ENCODE measurements at places on chromosomes 2 and 18.

DNA sequence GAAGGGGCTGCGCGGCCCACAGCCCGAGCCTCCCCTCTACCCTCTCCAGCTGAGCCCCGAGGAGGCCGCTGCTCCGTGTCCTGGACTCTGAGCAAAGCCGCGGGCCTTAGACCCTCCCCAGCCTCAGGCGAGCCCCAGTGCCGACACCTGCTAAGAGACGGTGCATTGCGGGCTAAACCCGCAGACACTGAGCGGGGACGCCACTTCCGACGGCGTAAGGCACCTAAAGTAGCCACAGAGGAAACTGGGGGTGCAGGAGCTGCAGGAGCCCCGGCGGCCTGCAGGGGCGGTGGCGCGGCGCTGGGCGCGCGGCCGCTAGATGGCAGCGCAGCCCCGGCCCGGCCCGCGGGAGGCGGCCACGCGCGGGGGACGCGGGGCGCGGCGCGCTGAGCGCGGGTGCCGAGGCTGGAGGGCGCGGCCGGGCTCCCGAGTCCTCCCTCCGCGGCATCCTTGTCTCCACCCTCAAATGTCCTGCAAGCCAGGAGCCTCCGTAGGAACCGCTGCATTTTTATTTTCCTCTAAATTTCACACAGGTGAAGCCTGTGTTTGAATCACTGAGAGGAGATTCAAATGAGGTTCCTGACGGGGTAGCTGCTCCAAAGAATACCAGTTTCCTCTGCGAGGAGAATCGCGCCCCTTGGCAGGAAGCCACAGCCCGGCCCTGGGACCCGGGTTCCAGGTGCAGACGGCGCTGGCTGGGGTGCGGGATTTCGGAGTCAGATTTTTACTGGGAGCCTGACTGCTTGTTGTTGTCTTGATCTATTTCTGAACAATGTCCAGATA is 650.5 kb downstream of the GALR1 start:
- peak; percentile 88 for DNase-seq

DNA sequence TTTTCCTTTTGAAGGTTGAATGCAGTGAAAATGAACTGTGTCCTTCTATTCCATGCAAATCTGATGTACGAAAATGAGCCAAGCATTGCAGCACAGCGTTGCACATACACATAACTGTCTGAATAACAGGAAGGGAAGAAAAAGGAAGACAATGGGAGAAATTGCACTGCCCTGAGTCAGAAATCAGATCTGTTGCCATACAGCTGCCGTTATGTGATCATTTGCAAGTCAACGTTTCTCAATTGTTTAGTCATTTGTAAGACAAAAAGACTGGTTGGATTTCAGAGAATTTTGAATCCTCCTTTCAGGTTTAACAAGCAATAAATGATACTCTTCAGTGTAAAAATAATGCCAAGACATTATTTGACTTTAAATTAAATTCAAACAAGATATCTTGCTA is 284.1 kb downstream of the DSEL start:
- peak; percentile 16 for DNase-seq

DNA sequence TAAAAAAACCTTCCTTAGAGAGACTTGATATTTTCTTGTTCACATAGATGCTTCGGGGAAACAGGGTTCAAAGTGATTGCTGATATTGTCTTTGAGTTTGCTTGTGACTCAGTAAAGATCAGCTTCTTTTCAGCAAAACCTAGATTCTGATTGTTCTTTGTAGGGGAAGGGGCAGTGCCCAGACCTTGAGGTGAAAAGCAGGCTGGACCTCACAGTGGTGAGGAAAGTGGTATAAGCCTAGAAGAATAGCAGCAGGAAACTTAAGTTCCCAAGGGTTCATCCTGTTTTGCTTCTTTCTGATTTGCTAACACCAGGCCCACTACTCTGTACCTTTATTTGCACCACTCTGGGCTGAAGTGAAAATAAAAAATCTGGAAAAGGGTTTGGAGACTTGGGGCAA is 20.9 kb downstream of the UBXN4 start:
- DNase-seq = no peak

DNA sequence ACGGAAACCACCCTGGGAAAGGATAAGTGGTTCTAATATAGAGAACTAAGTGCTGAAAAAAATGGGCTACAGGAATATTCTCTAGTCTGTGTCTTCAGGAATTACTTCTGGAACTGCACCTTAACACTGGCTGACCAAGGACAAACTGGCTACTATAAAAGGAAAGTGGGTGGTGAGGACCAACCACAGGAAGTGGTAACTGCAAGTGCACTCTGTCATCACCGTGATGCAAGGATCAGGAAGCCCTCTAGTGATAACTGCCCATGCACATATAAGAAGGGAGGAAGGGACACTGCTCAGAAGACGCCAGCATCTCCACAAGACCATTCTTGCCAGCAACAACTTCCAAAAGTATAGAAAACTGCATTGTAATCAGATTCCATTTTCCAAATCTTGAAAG is 424.4 kb upstream of the RGPD4 start:
- peak; percentile 1 for DNase-seq

GRCh38 chr2:142174176-142174575 is 43.4 kb upstream of the LRP1B start:
- DNase-seq = no peak

- peak; percentile 51 for DNase-seq
These were observed 35.7 kb downstream of the ODC1 start for GRCh38 chr2:10412380-10412779.

GRCh38 chr18:9516437-9517064 is 41.2 kb downstream of the RALBP1 start:
- DNase-seq = peak; percentile 77

- no peak for DNase-seq
These were observed 1568.6 kb upstream of the NXPH2 start for GRCh38 chr2:140348826-140349225.

DNA sequence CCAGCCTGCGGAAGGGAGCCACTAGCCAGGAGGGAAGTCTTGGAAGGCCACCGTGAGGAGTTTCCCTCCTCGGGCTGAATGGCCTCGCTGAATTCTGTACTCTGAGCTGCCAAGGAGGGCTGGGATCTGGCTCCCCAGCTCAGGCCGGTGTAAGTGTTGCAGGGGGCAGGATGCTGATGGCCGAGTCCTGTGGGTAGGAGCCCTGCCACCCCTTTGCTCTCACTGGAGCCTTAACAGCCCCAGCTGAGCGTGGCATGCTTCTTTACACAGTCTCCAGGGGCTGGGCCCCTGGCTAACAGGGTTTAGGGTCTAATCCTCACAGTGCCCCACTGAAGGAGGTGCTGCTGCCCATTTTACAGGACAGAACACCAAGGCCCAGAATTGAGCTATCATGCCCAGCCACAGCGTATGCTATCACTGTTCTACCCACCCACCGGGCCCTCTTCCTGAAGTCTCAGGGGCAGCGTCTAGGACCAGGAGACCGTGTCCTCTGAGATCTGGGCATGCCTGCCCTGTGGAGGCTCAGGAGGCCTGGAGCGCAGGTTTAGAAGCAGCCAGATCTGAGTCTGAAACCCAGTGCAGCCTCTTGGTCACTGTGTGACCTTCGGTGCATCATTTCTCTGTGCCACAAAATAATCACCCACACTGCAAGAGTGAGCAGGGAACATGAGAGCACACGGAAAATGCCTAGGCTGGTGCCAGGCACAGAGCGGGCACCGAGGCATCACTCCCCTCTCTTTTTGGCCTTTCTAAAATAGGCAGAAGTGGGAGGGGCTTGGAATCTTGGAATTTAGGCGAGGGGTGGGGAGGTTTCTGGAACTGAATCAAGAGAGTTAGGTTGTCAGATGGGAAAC is 42.9 kb downstream of the TMEM37 start:
- DNase-seq = no peak

- no peak for DNase-seq
These were observed 134.0 kb downstream of the MREG start for GRCh38 chr2:215879331-215879730.

DNA sequence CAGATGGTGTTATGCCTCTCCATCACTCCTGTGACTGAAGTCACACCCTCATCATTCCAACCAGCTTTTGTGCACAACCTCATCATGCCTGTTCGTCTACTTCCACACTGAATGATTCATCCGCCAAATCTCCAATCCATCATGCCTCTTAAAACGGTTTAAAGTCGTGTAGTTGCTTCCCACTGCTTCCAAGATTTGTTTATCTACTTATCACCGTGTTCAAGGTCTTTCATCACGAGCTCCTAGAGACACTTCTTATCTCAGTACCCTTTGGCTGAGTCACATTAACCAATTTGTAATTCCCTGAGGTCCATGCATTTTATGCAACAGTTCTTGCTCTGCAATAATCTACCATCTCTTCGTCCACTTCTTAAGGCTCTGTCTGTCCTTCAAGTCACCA is 592.3 kb upstream of the ID2 start:
- DNase-seq = no peak

GRCh38 chr18:60870261-60871153 is 462.7 kb upstream of the CDH20 start:
- DNase-seq = no peak

GRCh38 chr2:207438414-207439126 is 91.2 kb upstream of the CREB1 start:
- no peak for DNase-seq

GRCh38 chr2:43073401-43073825 is 153.0 kb downstream of the ZFP36L2 start:
- DNase-seq = peak; percentile 68

DNA sequence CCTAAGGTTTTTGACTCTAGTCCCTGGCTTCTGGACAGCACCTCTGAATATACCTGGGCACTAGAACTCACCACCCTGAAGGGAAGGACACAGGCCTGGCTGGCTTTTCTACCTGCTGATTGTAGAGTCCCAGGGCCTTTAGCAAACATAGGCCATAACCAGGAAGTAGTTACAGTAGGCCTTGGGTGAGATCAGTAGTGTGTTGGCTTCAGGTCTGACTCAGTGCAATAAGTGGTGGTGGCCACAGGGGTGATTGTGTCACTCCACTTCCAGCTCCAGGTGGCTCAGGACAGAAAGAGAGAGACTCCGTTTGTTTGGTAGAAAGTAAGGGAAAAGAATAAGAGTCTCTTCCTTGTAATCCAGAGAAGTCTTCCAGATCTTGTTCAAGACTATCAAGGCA is 101.7 kb upstream of the LGALSL start:
- no peak for DNase-seq

DNA sequence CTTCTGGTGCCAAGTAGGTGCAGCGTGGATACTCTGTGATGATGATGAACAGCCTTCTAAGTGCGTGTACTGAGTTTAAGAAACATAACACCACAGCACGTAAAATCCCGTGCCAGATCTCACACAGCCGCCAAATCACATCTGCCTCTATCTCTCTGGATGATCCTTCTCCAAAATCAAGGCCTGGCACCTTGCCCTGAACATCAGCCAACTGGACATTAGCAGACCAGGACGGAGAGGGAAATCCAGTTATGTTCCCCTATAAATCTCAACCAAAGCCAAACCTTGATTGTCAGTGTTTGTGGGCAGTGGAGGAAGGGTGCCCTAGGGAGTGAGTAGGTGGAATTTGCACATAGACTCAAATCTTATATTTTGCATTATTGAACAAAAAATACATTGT is 164.3 kb downstream of the MIB1 start:
- DNase-seq = no peak

GRCh38 chr2:64328756-64329155 is 125.2 kb upstream of the LGALSL start:
- no peak for DNase-seq

DNA sequence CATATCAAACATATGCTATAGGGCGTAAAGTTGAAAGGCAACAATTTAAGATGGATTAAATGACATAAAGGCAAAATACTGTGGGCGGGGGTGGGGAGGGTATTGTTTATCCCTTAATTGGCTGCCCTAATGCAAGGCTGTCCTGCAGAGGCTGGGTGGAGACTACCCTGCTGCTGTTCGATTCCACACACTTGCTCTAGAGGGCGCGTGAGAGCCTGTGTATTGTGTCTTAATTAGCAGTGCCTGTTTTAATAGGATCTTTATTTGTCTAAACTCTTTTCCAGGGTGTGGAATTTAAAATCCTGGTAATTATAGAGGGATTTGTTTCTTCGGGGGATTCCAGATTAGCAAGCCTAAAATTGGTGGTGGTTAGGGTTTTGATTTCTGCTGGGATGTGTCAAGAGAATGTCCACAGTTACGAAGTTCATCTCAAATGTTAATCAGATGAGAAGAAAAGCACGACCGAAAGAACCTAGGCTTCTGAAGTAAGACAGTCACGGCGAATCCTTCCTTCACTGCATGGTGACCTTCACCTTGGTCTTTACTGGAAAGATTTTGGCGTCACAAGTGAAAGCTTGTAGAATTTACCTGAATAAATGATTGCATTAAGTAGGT is 103.5 kb upstream of the MAP3K20 start:
- peak; percentile 54 for DNase-seq

GRCh38 chr2:74873012-74873665 is 39.2 kb downstream of the HK2 start:
- DNase-seq = no peak

DNA sequence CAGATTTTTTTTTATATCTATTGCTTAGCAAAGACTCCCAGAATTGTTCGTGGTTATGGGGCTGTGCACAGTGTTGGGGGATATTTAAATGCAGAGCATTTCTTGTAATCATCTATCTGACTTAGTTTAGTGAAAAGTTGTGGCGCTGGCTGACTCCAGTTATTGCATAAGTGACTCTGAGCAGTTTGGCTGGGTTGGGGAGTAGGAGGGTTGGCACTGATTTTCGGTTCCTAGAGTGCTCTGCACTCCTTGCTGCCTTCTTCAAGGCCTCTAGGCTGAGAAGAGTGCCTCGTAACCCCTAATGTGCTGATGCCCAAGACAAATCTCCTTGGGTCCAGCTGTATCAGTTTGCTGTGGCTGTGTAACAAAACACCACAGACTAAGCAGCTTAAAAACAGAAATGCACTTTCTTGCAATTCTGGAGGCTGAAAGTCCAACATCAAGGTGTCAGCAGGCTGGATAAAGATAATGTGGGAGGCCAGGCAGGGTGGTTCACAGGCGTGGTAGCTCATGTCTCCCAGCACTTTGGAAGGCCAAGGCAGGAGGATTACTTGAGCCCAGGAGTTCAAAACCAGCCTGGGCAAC is 6.5 kb upstream of the IMPA2 start:
- no peak for DNase-seq

DNA sequence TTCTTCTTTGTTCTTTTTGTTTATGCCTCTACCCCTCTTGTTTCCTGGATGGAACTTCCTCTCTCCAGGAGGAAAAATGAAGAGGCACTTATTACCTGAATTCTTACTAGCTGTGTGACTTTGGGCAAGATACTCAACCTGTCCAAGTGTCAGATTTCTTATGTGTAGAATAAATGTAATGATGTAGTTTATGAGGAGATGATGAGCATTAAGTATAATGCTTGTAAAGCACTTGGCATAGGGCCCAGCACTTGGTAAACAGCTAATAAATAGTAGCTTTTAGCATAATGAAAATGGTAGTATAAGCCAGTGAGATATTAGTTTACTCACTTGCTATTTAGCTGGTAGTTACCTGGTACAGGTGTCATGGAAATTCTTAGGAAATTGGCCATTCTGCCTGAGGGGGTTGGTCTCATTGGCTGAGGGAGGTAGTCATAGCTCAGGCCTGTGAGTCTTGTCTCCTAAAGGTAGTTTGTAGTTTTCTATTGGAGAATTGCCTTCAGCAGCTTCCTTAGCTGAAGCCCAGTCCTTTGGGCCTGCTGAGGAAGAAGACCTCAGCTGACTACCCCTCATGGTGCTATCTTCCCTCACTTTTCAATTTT is 133.4 kb upstream of the NABP1 start:
- DNase-seq = no peak

GRCh38 chr18:34801774-34802173 is 91.7 kb downstream of the DTNA start:
- no peak for DNase-seq
